ENCODE measurements at places on chromosomes 2 and 18.

GRCh38 chr2:20440001-20440560 lies 6.8 kb upstream of the RHOB start:
- DNase-seq, result no peak

- DNase-seq, result no peak
Measured at GRCh38 chr2:111679202-111679601, 204.8 kb downstream of the ANAPC1 start.

DNA sequence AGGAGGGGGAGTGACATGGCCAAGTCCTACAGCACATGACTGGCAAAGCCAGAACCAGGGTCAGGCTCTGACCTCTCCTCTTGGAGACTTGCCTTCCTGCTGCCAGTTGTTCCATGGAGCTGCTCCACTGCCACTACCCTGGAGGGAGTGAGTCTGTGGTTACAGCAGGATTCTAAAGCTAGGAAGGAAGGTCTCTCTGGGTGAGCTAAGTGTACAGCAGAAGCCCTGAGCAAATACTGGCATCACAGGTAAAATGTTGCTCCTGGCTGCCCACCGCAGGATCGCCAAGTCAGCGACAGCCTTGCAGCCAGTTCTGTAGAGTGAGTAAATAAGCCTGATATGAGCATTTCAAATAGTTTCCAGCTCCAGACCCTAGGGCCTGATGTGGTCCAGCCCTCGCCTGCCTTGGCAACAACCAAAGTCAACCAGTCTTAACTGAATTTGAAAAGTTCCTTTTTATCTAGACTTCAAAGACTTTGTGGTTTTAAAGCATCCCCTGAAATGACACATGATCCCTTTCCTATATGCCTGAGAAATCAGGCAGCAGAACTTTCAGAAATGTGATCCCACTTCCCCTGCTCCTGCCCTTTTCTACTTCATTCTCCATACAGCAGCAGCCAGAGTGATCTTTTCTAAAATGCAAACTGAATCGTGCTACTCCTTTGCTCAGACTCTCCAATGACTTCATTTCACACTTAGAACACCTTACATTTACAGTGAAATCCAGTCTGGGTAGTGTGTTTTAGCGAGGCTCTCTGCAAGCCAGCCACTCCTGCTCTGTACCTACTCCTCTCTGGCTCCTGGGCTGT lies 114.3 kb downstream of the MGAT5 start:
- DNase-seq, result no peak

GRCh38 chr18:55732227-55733106 lies 144.5 kb upstream of the TCF4 start:
- no peak for DNase-seq

GRCh38 chr18:64785686-64786085 lies 636.8 kb upstream of the LINC00305 start:
- no peak for DNase-seq
